ENCODE measurements at places on chromosomes 2 and 18.

GRCh38 chr18:76467371-76468190 is 27.5 kb downstream of the ZNF516 start:
- DNase-seq, result no peak

DNA sequence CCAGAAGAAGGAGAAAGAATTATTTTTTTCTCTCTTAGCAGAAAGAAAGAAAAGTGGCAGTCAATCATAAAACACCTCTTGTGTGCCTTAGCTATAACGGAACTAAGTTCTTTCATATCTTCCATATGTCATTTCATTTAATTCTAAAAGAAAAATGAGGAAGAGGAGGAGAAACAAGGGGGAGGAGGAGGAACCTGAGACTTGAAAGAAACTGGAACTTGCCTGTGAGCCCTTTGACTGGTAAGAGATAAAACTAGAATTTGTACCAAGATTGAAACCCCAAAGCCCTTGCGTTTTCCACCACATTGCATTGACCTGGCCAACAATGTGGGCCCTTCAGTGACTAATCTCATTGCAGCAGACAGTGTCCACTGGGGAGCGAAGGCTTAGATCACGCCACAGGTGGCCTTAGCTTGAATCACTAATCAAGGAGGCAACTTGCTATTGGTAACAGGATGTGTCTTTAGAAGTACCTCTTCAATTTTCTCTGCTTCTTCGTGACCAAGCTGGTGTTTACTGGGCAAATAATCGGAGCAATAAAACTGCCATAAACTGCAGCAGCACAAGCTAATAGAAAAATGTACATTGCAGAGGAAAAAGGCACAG is 307.9 kb downstream of the CLIP4 start:
- DNase-seq, result no peak

DNA sequence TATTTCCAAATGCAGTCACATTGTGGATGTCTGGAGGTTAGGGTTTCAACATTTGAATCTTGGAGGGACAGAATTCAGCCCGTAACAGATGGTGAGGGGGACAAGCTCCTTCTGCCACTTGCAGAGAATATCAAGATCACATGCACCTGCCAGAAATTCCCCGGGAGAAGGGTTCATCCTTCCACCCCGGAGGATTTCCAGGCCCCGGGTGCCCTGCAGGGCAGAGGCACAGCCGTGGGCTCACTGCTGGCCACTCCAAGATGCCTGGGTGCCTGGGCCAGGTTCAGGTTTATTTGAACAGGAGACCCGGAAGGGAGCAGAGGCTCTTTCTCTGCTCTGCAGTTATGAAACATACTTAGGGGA is 38.2 kb upstream of the MGAT4A start:
- no peak for DNase-seq

DNA sequence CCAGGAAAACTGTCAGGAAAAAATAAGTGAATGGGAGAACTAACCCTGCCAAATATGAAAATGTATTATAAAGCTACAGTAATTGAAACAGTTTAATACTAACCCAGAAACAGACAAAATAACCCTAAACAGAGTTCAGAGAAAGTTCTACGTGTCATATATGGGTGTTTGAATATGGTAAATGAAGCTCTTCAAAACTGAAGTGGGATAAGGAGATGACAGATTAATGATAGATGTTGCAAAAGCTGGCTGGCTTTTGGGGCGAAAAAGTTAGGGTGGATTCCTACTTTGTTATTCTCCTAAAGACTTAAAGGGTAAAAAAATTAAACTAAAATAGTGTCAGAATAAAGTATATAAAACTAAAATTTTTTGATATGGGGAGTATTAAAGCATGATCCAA is 101.8 kb upstream of the ARL5A start:
- no peak for DNase-seq

DNA sequence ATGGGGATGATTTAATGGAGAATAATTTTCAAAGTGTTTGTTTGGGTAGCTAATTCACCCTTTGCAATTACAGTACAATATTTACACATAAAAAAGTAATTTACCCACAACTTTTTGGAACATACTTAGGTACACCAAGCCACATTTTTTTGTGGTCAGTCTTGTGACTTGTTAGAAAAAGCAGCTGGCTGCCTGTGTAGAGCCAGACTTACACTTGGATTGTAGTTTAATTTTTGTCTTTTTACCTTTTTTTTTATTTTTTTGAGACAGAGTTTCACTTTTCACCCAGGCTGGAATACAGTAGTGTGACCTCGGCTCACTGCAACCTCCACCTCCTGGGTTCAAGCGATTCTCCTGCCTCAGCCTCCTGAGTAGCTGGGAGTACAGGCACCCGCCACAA is 45.4 kb downstream of the RALBP1 start:
- no peak for DNase-seq

- DNase-seq, result no peak
These were observed 207.6 kb downstream of the ANAPC1 start for GRCh38 chr2:111676291-111676822.

Data from fibroblast of the conjunctiva (primary cell).